EH (cell line): ENCODE measurements at places on chromosomes 4 and X.
A peak's percentile ranks its signal among the peaks of the same experiment; 100 is the strongest.

- no peak for DNase-seq
Measured at GRCh38 chrX:154737136-154737535, 13.7 kb downstream of the GAB3 start.

DNA sequence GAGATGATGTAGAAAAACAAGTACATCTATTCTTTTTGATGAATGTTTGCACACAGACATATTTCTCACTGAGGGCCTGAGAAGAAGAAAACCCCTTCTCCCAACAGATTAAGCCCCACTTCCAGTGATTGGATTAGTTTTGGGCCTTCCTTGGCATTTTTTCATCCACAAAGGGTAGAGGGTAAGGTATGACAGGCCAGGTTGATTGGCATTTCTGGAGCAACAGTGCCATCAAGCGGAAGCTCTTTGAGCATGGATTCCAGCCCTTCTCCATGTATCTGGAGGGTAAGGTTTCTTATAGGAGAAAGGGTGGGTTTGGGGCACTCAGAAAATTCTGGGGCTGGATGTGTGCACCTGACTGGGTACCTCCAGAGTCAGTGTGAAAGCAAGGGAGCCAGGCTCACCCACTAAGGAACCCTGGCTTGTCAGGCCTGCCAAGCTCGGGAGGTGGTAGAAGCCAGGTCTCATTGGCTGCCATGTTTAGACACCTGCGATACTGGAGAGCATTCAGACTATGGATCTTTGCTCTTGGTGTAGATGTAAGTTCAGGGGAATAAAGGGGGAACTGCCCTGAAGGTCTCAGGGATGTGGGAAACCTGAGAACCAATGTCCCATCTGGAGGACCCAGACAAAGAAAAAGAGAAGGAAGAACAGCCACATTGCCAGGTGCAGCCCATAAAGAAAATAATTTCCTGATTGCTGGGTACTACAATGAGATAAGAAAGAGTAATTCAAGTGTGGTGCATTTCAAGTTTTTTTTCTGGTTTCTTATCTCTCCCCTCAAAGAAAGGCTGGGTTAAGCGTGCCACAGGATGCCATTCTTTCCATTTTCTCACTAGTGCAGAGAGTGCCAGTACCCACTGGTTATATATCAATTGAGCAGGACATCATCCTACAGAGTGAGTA lies 222.3 kb upstream of the AGTR2 start:
- DNase-seq: no peak

- no peak for DNase-seq
Measured at GRCh38 chr4:108796173-108796572, 33.3 kb upstream of the ETNPPL start.

DNA sequence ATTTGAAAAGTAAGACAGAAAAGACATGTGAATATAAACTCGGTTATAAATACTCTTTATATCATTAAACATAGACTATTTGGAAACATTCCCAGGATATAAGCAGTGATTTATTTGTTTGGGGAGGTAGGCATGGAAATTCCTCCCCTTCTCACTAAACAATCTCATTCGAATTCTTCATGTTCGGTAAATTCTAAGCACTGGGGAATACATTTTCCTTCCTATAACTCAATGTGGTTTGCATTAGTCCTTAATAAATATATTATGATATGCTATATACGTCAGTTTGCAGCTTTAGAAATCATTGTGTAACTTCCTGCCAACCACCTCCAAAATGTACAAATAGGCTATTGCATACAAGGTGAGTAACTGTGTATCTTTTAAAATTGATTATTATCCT lies 99.6 kb downstream of the UGT8 start:
- no peak for DNase-seq

DNA sequence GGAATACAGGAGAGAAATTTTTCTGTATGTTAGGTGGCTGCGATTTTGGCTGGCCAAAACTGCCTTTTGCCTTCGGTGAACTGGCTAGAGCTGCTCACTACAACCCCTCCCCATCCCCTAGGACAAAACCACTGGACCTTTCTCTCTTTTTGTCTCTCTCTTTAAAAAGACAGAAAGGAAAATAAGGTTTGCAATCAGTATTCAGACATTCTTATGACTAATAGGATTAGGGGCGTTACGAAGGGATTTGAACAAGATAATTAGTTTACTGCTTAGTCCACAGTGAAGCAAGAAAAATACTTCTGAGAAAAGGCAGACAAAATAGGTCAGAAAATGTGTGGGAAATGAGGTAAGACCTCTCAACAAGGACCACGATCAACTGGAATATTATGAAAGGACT lies 180.4 kb downstream of the SLIT2 start:
- peak; percentile 46 for DNase-seq
